ENCODE measurements at places on chromosomes 5 and 9.

- DNase-seq, result no peak
Observed at GRCh38 chr9:17588395-17588794, 9.5 kb downstream of the SH3GL2 start.

DNA sequence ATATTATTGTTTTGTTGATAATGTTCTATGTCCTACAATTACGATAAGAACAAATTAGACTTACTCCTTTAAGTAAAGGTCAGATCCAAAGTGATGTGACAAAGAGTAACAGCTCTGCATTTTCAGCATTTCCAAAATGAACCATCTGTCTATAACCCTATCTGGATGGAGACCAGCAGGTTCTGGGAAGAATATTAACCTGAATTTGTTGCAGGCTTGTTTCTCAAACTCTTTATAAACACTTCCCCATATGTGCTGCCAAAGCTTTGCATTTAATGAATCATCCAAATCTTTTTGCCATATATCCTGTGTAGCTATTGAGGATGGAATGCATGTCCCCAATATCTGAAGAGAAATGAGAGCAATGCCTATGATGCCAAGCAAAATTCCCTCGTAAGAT is 198.9 kb upstream of the SLC27A6 start:
- no peak for DNase-seq

DNA sequence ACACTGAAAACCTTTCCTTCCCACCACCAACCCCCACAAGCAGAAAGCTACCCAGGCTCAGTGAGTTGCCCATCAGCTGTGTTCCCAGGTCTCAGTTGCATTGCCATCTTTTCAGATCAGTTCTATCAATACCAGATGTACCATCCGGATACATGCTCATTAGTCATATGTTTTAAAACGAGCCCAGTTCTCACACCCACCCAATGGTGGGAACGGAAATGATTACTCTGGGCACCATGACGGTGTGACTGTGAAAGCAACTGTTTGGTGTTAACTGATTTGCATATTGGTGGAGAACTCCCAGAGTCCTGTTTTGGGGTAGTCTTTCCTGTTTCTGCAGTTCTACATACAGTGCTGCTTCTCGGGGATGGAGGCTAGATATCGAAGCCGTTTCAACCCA is 212.3 kb downstream of the TRIM36 start:
- no peak for DNase-seq

- DNase-seq, result no peak
Observed at GRCh38 chr9:87594194-87594593, 96.5 kb downstream of the DAPK1 start.

GRCh38 chr5:144356489-144356888 is 185.8 kb downstream of the KCTD16 start:
- DNase-seq, result no peak

GRCh38 chr9:96596601-96597111 is 23.0 kb downstream of the CDC14B start:
- no peak for DNase-seq

DNA sequence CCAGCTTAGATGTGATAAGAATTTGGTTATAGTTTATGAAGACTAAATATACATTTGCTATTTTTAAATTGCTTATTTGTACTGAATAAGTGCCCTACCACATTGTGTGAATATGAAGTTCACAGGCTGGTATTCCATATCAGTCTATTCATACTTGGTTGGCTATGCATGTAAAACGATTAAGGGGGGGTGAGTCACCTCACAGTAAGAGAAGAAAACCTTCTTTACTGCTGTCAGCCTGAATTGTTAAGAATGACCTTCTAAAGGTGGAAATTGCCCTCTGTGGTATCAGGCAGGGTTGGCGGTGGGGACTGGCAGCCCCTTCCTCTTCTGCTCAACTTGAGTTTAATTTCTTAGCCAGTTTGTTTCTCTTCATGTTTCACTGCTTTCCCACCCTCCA is 127.0 kb upstream of the RPS23 start:
- no peak for DNase-seq

DNA sequence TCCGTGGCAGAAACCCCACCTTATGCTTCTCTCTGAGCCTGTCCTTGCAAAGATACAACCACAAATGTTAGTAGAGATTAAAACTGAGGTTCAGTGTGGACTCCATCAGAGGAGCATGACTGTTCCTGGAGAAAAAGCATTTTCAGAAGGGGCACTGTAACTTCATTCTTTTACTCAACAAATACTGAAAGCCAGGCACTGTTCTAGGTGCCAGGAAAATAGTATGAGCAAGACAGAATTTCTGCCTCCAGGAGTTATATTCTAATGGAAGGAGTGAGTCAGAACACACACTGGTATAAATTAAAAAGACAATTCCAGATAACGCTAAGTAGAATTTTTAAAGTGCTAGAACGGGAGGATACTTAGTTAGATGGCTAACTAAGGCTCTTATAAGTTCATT is 251.4 kb upstream of the GAS1 start:
- DNase-seq, result no peak

- no peak for DNase-seq
Observed at GRCh38 chr5:42015681-42016080, 90.6 kb downstream of the FBXO4 start.

DNA sequence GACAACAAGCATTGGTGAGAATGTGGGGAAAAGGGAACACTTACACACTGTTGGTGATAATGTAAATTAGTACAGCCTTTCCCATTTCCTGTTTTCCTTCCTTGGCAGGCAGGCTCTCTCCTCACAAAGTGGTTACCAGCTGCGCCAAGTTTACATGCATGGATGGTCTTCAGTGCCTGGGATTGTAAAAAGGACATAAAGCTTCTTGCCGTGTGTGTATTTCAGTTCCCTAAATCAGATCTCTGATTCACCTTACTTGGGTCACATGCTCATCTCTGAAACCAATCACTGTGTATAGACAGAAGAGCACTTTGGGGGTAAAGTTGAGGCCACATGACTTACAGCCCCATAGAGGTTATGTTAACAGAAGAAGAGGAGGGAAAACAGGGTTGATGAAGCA is 92.8 kb downstream of the CAVIN4 start:
- no peak for DNase-seq

GRCh38 chr5:139584137-139584536 is 23.0 kb downstream of the UBE2D2 start:
- DNase-seq, result no peak

DNA sequence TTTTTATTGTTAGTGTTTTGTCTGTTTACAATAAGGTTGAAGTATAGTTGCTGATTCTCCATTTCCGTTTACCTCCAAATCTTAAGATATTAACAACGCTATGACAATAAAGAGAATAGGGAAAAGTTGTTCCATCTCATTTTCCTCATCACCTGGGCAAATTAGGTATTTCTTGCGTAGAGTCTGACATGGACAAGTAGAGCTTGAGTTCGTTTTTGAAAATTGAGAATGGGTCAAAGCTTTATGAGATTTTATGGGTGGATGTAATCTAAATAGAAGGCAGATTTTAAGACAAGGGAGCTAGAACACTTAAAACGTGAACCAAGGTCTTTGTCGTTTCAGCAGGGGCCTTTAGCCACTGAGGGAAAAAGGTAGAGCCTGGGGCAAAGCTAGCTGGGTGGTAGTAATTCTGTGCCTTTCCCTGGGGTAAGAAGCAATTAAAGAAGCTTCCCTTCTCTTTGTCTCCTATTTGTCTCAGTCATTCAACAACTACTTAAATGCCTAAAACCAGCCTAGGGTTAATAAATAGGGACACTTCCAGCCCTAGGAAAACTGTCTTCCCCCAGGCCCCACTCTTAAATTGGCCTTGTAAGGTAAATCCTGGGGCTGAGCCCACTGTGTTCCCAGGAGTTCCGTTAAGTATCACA is 551 bp upstream of the CAAP1 start:
- DNase-seq, result no peak

DNA sequence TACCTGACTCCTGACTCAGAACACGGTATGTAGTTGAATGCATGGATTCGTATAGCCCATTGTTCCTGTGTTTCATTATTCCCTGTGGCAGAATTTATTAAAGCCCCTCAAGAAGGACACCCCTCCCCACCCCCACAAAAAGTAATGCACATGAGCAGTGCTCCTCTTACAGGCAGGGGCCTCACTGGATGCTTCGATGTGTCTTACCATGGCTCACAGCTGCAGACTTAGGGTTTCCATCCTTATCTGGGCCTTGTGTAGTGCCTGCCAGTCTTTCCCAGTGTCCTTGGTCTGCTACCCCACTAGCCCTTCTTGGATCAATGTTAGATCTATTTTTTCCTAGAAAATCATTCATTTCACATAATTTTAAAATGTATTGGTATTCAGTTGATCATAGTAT is 14.9 kb downstream of the EXOSC3 start:
- no peak for DNase-seq
